ENCODE measurements at places on chromosomes 16 and 17.

- DNase-seq = no peak
Measured at GRCh38 chr16:84592718-84593117, 25.2 kb downstream of the COTL1 start.

GRCh38 chr17:67401598-67402504, 24.8 kb downstream of the PITPNC1 start:
- no peak for DNase-seq

GRCh38 chr17:73910821-73911515, 266.7 kb upstream of the SDK2 start:
- no peak for DNase-seq

- DNase-seq = no peak
Measured at GRCh38 chr17:82412535-82413520, 5.3 kb upstream of the HEXD start.

DNA sequence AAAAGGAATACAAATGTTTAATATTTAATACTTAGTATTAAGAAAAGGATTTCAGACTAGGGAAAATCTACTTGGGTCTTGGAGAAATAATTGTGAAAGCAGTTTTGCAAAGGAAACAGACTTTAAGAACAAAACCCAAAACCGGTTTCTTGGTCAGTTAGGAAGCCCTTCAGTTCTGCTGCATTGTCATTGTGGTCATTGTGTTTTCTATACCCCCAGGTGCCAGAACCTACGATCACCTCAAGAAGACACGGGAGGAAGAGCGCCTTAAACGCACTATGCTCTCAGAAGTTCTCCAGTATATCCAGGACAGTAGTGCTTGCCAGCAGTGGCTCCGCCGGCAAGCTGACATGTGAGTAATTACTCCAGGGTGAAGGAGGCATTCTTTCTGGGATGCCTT, 19.5 kb upstream of the DUSP14 start:
- no peak for DNase-seq

DNA sequence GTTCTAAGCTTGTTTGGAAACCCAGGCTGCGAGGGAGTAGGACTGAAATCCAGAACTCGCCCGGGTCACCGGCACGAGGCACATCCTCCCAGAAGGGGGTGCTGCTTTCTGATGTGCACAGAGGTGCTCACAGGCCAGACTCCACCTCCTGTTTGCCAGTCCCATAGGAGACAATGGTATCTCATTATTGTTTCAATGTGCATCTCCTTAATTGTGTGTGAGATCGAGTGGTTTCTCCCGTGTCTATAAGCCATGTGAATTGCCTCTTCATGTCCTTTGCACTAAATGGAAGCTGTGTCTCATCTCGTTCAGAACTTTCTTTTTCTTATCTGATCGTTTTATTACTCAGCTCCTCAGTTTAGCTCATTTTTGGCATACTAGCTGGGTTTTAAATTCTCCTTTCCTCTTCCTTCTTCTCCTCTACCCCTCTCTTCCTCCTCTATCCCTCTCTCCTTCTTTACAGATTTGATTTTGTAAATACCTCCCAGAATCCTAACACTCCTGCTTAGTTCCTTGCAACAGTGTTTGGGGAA, 32.1 kb upstream of the PRKCB start:
- peak; percentile 11 for DNase-seq

DNA sequence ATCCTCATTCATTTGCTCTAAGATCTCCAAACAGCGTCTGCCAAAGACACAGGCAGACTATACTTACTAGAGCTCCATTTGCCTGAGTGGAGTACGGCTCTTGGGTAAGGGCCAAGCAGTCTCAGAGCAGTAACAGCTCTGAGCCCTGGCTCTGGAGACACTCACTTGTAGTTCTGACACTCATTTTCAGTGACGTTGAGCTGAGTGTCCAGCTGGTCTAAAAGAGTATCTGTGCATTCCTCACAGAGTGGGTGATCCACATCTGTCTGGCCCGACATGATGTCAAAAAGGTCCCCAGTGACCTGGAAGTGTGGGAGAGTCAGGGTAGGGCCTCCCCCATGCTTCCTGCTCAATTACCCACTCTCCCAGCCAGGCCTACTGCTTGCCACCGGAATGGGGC, 5.7 kb downstream of the BECN1 start:
- no peak for DNase-seq

DNA sequence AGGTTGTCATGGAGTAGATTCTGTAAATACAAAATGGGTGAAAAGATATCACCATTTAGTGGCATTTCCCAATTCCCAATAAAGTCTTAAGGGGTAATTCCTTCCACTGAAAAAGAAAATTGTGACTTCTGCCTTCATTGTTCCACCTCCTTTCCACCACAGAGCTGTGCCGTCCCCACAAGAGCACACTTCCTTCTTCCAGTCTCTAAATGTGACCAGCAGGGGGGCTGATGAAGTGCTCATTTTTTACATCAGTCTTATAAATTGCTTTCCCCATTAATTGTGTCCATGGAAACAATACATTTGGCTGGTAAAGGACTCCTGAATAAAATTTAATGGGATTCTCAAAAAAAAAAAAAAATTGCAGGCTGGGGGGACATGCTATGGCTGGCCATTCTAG, 260.8 kb upstream of the PSMD7 start:
- DNase-seq = no peak

- no peak for DNase-seq
Measured at GRCh38 chr17:11554042-11554441, 44.2 kb upstream of the DNAH9 start.

- no peak for DNase-seq
Measured at GRCh38 chr16:66874079-66874775, 6.1 kb upstream of the PDP2 start.

GRCh38 chr16:9437115-9437514, 345.7 kb downstream of the HAPSTR1 start:
- DNase-seq = no peak

DNA sequence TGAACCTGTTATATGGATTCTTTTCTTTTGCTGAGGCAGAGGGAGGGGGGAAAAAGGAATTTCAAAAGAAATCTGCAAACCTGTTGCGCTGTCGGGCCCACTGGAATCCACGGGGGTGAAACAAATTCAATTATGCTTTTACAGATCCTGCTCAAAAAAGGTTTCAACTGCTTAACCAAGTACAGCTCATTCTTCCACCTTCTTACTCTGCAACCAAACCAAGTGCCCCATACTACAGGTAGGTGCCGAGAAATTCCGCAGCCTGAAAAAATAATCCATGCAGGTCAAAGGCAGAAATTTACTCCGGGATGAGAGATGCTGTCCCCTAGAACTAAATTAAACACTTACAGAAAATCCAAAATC, 416 bp downstream of the RNF43 start:
- DNase-seq = no peak

GRCh38 chr16:67661101-67661761, 471 bp downstream of the PARD6A start:
- DNase-seq = no peak

DNA sequence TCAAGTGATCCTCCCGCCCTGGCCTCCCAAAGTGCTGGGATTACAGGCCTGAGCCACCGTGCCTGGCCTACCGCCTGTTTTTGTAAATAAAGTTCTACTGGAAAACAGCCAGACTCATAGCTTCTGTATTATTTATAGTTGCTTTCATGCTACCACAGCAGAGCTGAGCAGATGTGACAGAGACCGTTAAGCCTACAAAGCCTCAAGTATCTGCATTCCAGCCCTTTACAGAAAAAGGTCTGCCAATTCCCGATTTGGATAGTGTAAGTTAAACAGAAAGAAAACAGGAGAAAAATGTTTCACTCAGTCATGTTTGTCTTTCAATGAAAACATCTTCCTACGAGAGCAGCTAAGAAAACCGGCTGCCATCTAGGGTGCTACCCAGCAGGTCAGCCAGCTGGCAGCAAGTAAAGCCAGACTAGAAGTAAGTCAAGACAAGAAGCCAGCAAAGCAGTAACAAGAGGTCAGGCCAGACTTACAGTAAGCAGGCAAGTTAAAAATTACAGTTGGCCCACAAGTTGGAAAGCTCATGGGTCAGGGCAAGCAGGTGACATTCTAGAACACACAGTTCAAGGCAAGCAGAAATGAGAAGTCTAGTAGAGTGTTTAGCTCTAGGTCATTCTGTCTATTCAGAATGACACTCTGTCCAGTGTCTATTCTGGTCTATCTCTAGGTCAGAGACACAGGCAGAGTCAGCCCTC, 17.7 kb downstream of the NCBP3 start:
- no peak for DNase-seq

GRCh38 chr17:40518401-40519088, 17.1 kb upstream of the TNS4 start:
- no peak for DNase-seq

- no peak for DNase-seq
Measured at GRCh38 chr17:2595716-2596115, 2.3 kb downstream of the PAFAH1B1 start.

- no peak for DNase-seq
Measured at GRCh38 chr17:57823469-57824401, 26.1 kb downstream of the MRPS23 start.

DNA sequence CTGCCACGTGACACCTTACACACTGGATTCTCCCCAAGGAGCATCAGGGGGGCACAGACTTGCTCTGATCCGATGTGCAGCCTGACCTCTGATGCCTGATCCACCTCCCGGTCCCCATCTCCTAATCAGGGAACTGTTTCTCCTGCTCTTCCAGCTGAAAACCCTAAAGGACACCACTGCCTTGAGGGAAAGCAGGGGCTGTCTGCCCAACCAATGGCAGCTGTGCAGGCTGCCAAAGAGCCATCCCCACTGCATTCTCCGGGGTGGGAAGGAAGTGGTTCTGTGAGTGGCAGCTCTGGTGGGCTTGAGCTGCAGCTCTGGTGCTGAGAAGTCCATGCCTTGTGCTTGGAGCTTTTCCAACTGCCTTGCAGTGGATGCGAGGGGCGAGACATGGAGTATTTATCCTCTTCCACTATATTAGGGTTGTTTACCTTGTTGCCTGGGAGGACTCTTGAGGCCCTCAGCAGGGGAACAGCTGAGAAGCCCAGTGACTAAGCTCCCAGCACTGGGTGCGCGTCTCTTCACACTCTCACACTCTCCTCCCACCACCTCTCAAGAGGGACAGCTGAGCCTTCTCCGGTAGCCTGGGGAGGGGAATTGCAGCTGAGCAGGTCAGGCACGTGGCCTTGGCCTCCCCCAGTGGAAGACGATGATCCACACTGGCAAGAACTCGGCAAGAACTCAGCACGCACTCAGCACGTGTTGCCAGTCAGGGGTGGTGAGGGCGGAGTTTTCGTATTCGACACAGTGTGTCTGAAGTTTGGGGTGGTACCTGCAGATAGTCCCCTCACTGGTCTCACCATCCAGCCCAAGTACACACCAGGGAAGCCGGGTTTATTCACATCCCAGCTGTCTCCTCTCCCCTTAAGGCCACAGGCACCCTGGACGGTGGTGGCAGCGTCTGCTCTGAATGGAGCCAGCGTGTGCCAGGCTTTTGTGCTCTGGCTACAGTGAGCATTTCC, 21.1 kb upstream of the SPATA32 start:
- no peak for DNase-seq

DNA sequence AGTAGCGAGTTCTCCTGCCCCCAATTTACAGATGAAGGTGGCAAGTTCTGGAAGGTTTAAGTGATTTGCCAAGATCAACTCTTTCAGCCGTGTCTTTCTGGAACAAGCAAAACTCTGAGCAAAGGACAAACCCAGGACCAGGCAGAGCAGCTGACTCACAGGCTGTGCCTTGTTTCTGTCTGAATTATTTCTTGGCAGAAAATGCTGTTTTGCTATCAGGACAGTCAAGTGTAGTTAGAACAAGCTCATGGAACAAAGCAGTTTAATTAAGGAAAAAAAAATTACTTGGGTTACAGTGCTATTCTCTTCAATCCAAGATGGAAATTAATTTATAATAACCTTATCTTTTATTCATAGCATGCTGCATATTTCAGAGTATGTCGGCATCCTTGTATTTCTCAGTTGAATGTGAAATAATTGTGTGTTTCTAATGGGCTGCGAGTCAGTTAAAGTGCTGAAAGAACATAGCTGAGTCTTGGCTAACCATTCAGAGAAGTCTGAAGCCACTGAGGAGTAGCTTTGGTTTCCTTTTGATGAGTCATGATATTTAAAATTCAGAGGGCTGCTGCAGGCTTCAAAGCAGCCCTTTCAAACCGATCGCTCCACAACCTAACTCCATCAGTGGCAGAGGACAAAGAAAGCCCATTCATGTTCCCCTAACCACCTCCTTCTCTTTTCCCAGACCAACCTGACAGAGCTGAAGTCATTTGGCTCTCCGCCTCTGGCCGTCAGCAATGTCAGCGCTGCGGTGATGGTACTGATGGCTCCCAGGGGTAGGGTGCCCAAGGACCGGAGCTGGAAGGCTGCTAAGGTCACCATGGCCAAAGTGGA, 143.7 kb downstream of the ZNF18 start:
- no peak for DNase-seq

DNA sequence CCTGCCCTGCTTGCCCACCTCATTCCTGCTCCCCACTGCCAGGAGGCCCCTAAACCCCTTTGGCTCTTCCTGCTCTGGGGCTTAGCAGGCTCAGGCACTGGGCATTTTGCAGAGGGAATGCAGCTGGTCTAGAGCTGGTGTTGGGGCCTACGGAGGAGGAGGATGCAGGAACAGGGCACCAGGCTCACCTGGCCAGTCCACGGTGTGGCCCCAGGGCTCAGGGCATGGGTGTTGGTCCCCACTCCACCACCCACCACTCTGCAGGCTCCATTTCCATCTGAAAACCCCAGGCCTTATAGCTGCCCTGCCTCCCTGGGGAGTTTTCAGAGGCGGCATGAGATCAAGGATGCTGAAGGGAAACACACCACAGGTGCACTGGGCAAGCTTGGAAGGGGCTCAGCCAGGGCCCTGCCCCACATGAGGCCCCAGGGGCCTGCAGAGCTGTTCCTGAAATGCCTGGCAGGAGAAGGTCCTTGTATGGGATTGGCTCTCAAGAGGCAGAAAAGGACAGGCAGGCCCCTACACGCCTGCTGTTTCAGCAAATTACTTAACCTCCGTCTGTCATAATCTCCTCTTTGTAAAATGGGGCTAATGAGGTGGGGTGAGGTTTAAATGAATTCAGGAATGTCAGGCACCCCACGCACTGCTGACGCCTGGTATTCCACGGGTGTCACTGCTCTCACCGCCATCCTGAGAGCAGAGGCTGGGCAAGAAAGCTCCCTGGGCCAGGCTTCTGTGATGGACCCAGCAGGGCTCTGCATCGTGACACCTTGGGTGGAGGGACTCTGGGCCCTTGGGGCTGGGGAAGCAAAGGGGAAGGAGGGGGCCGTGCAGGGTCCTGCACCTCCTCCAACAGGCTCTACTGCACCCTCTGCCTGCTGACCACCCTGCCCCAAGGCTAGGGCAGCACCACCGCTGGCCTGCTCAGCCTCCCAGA, 9.3 kb downstream of the SLC47A2 start:
- DNase-seq = no peak

GRCh38 chr17:70366386-70366785, 197.1 kb downstream of the KCNJ2 start:
- no peak for DNase-seq

DNA sequence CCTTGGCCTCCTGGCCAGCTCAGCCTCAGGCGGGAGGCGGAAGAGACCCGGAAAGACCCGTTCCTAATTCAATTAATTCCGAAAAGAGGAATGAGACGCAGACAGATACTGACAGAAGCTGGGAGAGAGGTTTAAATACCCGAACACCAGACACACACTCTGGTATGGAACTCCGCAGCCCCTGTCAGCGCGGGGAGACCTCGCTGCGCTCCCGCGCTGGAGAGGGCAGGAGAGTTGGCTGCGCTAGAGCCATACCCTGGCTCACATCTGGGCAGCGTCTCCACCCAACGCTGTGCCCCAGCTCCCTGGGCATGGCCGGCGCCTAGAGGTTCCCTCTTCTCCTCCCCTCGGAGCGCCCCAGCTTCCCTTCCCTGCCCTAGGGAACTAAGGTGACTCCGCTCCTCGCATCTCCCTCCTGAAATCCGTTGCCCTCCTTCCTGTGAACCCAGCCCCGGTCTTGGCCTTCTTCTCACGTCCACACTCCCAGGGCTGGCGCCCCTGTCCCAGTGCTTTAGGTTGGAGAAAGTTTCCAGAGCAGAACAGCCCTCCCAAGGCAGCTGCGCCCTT, 8.0 kb downstream of the NEUROD2 start:
- no peak for DNase-seq

- DNase-seq = no peak
Measured at GRCh38 chr16:67844497-67844896, 2.2 kb upstream of the NUTF2 start.

Data from progenitor cell of endocrine pancreas (in vitro differentiated cells).